ENCODE measurements at places on chromosomes 7 and 10.

DNA sequence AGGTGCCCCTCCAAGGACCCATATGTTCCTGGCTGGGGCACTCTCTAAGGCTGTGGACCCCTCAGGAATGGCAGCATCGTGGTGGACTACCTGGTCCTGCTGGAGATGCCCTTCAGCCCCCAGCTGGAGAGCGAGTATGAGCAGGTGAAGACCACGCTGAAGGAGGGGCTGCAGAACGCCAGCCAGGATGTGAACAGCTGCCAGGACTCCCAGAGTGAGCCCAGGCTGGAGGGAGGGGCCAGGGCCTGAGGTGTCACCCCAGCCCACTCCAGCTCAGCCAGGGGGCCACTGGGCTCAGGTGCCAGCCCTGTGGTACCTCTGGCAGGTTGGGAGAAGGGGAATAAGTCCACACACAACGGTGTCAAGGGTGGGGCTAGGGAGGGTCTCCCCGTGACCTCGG lies 4.7 kb upstream of the MUC12 start:
- no peak for DNase-seq

DNA sequence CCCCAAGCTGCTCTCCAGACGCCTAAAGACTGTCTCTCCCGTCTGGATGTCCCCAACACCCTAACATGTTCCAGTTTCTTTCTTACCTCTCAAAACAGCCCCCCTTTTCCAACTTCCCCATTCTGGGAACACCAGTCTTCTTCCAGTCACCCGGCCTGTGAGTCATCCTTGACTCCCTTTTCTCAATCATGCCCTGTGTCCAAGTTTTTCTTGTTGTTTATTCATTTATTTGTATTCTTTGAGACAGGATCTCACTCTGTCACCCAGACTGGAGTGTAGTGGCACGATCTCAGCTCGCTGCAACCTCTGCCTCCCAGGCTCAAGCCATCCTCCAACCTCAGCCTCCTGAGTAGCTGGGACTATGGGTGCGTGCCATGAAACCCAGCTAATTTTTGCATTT lies 15.6 kb downstream of the SNX10 start:
- no peak for DNase-seq

DNA sequence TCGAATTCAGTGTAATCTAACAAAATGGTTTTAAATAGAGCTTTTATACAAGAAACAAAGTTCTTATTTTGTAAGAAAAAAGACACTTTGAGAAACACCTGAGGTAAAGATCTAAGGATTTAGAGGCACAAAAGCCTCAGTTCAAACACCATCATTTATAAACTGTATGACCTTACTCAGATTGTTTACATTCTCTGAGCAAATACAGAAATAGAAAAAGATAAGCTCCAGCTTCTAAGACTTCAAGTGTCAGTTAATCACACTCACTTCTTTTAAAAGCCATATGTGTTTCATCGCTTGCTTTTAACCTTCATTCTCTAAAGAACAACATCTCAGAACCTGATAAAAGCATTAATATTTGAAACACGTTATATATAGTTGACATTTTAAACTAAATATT lies 27.9 kb downstream of the CADPS2 start:
- no peak for DNase-seq

GRCh38 chr10:101839416-101840063 lies 4.1 kb downstream of the KCNIP2 start:
- peak; percentile 62 for DNase-seq

GRCh38 chr10:5679037-5679435 lies 5.6 kb upstream of the TASOR2 start:
- DNase-seq: no peak

- DNase-seq: no peak
These were observed 50.2 kb upstream of the BAMBI start for GRCh38 chr10:28627102-28627501.

GRCh38 chr7:147183276-147183675 lies 1066.7 kb downstream of the CNTNAP2 start:
- no peak for DNase-seq

- DNase-seq: no peak
These were observed 16.8 kb upstream of the ABCB5 start for GRCh38 chr7:20598459-20599309.

DNA sequence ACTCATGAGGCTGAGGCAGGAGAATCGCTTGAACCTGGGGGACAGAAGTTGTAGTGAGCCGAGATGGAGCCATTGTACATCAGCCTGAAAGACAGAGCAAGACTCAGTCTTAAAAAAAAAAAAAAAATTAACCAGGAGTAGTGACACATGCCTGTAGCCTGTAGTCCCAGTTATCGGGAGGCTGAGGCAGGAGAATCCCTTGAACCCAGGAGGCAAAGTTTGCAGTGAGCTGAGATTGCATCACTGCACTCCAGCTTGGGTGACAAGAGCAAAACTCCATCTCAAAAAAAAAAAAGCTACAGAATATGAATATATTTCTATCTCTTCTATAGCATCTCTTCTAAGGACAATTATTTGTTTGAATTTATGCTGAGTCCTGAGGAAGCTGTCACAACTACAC lies 6.5 kb downstream of the AZGP1 start:
- no peak for DNase-seq

DNA sequence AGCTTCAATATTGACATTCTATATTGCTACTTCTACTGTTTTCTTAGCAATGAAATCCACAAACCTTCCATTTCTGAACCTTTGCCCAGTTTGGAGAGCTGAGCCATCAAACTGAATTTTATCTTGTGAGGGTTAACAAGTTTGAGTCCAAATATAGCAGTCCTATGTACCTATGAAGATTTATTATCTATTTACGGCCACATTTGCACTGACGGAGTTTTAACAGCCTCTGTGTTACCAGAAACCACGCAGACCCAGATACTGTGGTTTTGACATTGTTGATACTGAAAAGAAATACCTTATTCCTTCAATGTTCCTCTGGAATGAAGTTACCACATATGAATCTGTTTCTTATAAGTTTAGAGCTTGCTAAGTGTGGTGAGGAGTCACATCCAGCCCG lies 172.6 kb downstream of the FGFR2 start:
- DNase-seq: no peak

- no peak for DNase-seq
These were observed 6.2 kb downstream of the GSAP start for GRCh38 chr7:77409739-77410547.
